ENCODE measurements at places on chromosomes 7 and 10.

DNA sequence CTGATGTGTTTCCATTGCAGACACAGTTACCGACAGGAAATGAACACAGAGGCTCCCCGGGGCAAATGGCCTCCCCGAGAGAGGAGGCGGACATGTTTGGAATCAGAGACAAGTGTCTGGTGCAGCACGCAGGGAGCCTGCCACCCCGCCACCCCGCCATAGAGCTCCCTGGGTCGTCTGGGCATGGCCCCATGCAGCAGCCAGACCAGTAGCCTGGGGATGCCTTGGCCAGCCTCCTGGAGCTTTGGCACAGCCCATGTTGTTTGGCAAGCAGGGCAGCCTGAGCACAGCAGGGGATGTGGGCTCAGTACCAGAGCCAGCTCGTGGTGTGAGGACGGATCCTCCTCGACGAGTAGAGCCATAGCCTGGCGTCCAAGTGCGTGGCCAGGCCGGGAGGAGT, 80.8 kb downstream of the NKX6-2 start:
- DNase-seq: no peak

DNA sequence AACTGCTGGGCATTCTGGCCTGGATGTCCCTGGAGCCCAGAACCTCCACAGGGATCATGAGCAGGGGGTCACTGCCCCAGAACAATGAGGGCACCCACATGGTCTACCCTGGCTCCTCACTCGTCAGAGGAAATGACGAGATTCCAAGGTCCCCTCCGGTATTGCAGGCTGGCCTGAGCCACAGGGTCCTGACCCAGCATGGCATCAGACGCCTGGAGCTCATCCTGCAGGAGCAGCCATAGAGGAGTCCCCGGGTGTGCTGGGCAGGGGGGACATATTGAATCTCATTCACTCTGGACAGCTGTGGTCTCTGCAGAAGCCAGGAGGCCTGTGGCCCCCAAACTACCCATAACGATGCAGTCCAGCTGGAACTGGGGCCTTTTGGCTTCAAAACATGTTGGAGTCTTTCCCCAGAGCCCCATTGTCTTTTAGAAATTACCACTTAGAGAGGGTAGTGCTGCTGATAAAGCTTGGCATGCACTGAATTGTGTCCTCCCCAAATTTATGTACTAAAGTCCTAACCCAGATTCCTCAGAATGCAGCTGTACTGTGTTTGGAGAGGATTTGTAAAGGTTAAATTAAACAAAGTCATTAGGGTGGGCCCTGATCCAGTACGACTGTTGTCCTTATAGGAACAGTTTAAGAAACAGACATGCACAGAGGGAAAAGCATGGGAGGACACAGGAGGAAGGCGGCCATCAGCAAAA, 27.7 kb downstream of the ANXA8 start:
- DNase-seq: no peak

GRCh38 chr10:128462844-128463243, 336.6 kb upstream of the MKI67 start:
- no peak for DNase-seq

DNA sequence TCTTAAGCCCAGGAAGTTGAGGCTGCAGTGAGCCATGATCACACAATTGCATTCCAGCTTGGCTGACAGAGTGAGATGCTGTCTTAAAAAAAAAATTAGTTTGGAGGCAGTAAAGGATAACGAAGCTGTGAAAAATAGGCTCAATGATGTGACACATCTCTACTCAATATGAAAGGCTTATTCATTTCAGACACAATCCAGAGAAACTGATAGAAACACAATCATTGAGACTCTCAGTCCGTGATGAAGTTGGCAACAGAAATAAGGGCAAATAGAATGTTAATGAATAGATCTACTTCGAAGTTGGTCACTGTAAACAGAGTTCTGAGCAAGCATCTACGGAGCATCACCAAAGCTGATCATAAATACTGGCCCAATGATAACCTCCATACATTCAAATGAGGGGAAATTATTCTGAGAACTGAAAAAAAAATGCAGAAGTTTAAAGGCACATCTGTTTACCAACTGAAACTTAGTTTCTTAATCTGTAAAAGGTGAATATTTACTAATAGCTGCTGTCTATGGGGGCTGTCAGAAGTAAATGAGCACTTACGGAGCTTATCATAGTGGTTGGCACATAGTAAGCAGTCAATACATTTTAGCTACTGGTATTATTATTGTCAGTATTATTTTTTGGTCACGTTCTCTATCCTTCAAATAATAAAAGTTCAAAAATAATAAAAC, 70.4 kb downstream of the AKR1B1 start:
- no peak for DNase-seq

GRCh38 chr7:18903695-18904094, 213.7 kb downstream of the TWIST1 start:
- DNase-seq: peak; percentile 15

DNA sequence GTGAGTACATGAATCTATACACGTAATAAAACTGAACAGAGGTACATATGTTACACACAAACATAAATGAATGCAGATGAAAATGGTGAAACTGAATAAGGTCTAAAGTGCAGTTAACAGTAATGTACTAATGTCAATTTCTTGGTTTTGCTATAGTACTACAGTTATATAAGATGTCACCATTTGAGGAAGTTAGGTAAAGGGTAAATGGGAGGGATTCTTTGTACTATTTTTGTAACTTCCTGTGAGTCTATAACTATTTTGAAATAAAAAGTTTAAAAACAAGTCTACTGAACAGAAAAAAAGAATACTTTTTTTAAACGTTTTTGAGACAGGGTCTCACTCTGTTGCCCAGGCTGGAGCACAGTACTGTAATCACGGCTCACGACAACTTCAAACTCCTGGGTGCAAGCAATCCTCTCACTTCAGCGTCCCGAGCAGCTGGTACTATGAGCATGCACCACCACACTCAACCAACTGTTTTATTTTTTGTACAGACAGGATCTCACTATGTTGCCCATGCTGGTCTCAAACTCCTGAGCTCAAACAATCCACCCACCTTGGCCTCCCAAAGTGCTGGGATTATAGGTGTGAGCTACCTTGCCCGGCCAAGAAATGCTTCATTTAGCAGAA, 71.5 kb downstream of the WAPL start:
- no peak for DNase-seq

DNA sequence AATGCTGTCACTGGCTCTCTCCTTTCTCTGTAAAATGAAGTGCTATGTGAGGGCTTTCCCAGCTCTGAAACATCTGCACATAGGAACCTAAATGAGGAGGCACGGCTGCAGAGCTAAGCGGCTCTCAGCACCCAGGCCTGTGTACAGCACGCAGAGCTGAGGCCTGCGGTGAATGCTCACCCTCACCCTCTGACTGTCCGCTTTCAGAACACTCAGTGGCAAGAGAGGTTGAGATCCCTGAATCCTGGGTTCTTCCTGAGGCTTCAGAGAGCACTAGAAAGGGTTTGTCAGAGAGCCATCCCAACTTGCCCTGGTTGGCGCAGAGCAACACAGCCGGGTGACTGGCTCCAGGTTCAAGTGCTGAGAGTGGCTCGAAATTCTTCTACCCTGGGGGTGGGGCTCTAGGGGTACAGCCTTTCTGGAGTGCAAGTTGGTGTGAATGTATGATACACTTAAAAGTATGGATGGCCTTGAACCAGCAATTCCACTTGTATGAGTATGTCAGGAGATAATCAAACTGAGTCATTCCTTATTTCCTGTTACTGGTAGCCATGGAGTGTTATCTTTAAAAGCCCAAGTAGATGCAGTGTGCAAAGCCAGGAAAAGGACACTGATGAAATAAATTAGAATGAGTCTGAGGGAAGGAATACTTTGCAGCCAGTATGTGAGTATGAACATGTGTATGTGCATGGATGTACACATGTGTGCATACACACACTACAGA, 1.7 kb upstream of the CCDC201 start:
- DNase-seq: peak; percentile 86

DNA sequence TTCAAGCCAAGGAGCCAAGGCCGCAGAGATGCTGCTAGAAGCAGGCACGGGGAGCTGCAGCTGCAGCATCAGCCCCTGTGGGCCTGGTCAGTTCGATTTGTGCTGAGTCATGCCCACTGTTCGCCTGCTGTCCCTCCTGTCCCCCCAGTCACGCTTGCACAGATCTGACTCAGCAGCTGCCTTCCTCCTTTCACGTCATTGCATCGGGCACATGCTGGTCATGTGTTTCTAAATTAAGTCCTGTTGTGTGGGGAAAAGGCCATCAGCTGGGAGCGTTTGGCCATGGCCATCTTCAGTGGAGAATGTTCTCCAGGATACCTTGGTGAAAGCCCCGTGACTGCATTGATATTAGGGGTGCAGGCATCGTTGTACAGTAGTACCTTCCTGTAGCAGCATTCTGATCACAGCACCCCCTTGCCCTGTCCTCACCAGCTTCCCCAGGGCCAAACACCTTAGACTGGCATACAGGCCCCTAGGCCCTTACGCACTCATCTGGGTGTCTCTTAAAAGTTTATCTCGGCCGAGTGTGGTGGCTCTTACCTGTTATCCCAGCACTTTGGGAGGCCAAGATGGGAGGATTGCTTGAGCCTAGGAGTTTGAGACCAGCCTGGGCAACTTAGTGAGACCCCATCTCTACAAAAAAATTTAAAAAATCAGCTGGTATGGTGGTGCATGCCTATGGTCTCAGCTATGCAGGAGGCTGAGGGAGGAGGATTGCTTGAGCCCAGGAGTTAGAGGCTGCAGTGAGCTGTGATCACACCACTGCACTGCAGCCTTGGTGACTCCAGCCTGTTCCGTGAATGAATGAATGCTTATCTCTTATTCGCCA, 23.2 kb downstream of the POR start:
- peak; percentile 96 for DNase-seq

GRCh38 chr7:137893143-137893742, 46.5 kb upstream of the DGKI start:
- no peak for DNase-seq

DNA sequence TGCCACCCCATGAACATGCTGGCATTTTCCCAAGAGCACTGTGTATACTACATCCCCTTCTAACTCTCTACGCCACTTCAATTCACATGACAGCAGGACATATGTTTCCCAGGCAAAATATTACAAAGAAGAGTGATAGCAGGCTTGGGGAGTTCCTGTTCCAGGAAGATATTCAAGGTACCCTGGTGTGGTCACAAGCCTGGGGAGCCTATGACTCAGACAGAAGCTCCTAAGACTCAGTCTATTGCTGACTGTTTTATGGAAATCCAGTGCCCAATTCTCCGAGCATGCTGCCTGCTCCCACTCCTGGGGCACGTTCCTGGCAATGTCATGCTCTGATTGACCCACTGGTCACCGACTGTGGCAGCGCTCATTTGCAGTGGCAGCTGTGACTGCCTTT, 23.5 kb upstream of the ABLIM1 start:
- no peak for DNase-seq

GRCh38 chr7:65307651-65308299, 65.9 kb upstream of the ZNF92 start:
- DNase-seq: peak; percentile 50

DNA sequence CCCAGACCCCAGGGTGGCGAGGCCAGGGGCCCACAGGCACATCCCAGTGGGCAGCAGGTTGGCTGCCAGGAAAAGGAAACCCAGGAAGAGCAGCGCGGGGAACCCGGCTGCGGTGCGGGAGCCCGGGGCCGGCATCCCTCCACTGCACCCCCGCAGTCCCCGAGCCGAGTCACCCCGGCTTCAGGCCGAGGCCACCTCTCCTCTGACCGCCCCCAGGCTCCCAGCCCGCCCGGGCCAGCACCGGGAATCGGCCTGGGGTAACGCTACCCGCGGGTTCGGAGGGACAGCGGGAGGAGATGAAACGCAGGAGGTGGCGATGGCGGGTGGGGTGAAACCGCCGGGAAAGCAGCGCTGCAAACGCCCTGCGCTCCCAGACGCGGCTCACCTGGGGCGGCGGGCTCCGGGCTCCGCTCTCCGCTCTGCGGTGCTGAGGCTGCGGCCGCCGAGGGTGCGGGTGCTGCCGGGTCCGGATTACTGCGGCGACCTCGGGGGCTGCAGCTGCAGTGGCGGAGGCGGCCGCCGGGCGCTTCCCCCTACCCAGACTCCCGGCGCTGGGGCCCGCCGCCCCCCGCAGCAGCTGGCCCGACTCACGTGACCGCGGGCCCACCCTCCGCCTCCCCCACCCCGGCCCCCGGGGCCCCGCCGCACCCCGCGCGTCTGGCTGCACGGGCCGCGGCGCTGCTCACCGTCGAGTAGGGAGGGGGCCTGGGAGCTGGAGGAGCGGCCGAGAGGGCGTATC, at the start of gene SCRN1:
Gene SCRN1, minus strand, starts transcription at position 545 of the 739 bp plus-strand sequence. CDS start 20,734 bp downstream, outside the sequence.
- DNase-seq: peak; percentile 65

GRCh38 chr7:18087687-18088078, 60.0 kb upstream of the PRPS1L1 start:
- peak; percentile 1 for DNase-seq

DNA sequence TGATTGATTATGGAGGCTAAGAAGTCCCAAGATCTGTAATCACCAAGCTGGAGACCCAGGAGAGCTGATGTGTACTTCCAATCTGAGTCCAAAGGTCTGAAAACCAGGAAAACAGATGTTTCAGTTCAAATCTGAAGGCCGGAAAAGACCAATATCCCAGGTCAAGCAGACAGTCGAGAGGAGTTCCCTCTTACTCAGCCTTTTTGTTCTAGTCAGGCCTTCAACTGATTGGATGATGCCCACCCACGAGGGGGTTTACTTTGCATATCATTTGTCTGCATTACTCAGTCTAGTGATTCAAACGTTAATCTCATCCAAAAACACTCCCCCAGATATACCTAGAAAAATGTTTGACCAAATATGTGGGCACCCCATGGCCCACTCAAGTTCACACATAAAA, 7.4 kb upstream of the ARID5B start:
- no peak for DNase-seq

DNA sequence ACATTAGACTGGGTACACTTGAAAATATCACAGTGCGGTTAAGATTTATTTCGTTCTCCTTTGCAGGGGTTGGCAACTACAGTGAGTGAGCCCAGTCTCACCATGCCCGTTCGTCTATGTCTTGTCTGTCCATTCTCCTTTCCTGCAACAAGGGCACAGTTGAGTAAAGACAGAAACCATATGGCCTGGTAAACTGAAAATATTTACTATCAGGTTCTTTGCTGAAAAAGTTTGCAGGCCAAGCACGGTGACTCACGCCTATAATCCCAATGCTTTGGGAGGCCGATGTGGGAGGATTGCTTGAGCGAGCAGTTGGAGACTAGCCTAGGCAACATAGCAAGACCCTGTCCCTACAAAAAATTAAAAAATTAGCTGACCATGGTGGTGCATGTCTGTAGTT, 11.4 kb upstream of the KCTD7 start:
- no peak for DNase-seq

- DNase-seq: no peak
Observed at GRCh38 chr10:35208536-35208935, 81.9 kb downstream of the CREM start.
